ENCODE measurements at places on chromosomes 1 and 21. TPM values are rescaled to one million over a fixed set of nuclear protein-coding genes. Genes with fewer than 3 reads are reported as not detected.

Gene ALX3
- not detected for total RNA-seq

DNA sequence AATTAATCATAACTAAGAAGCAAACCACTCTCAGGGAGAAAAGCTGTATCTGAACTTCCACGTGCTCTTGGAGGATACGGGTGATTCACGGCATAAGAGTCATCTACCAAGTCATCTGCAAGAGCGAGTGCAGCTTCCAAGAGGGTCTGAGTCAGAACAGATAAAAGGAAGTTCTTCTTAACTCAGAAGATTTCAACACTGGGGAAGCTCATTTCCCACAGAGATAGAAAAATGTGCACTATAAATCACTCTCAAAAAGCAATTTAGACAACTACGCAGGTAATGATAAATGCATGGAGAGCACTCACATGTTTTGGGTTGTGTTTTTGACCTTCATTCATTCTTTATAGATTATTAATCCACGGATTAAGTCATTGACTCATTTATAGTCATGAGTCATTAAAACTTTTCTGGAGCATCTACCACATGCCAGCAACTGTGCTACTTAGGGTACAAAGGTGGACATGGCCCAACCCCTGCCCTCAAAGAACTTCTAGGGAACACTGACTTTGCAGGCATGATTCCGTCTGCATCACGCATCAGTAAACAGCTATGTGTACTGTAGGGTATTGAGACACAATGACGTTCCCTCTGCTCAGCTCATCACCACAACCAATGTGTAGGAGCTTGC is 20.8 kb downstream of the KCNJ15 start:
- ATAC-seq, result peak; percentile 93

DNA sequence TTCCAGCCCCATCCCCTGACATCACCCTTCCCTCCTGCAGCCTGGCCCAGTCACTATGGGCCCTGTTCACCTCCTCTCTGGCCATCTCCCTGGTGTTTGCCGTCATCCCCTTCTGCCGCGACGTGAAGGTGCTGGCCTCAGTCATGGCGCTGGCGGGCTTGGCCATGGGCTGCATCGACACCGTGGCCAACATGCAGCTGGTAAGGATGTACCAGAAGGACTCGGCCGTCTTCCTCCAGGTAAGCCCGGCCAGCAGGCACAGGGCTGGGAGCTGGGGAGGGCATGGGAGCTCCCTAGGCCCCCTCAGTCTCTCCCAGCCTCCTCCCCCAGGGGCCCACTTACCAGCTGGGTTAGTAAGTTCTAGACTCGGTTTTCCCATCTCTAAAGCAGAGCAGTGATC is 52.1 kb downstream of the ELK4 start:
- ATAC-seq, result no peak

DNA sequence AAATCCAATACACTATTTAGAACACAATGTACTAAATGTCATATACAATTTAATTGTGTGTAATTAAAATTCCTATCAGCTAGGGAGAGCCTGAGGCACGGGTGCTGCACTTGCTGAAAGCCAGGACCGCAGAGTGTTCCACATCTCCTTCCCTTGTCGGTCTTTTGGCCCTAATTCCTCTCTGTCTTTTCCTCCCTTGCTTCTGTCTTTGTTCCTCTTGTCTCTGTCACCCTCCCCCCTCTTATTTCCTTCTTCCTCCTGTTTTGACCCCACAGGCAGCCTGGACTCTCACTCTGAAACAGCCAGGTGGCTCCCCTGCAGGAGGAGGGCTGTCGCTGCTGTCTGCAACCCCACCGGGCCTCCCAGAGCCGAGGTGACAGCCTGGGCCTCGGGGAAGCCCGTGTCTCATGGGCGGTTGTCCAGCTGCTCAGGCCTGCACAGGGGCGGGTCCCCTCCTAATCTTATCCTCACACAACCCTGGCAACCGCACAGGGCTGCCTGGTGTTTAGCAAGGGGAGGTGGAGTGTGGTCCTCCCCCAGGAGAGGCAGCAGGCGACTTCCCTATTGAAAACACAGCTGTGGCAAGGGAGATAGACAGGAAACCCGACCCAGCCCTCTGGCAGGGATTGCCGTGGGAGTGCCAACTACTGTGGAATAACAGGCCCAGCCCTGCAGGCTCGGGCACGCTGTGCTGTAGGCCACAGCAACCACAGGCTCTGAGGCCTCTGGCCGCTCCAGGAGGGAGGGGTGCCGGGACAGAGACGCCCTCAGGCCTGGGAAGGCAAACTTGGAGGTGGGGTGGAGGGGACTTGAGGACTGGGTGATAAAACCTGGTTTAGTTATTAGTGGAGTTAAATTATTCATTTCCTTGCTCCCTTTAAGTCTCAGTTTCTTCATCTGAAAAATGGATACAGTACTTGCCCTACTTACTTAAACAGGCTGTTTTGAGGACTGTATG is 68.8 kb upstream of the WDR26 start:
- ATAC-seq, result peak; percentile 95

GRCh38 chr1:64171797-64172281 is 31.6 kb upstream of the UBE2U start:
- ATAC-seq, result peak; percentile 84

- ATAC-seq, result peak; percentile 42
These were observed 216.9 kb upstream of the SAMSN1 start for GRCh38 chr21:14762734-14763694.
